Neural crest cell (in vitro differentiated cells): ENCODE measurements at places on chromosomes 4 and X. TPM values are rescaled to one million over a fixed set of nuclear protein-coding genes. Genes with fewer than 3 reads are reported as not detected.

- DNase-seq = no peak
Observed at GRCh38 chrX:154012336-154012991, 7.2 kb downstream of the IRAK1 start.

Gene AFM
- not detected in 2 replicates for total RNA-seq

- no peak for DNase-seq
Observed at GRCh38 chr4:36011381-36011780, 232.9 kb downstream of the ARAP2 start.

DNA sequence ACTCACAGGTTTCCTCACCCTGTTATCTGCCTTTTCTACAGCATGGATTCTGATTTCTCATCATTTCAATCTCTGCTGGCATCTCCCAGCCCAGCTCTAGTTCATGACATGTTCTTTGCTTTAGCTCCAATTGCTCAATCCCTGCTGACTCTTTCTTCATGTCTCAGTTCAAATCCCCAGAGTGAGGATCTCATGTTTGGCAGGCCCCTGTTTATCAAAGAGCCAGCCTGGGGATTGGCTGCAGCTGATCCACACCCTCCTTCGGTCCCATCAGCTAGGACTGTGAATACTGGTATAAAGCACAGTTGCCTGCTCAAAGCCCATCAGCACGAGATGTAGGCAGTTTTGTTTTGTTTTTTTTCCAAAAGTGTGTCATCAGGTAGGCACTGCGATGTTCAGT lies 14.4 kb upstream of the CC2D2A start:
- DNase-seq = no peak

Gene GPRIN3
- total RNA-seq = 0.70 and 0.71 TPM in 2 replicates

DNA sequence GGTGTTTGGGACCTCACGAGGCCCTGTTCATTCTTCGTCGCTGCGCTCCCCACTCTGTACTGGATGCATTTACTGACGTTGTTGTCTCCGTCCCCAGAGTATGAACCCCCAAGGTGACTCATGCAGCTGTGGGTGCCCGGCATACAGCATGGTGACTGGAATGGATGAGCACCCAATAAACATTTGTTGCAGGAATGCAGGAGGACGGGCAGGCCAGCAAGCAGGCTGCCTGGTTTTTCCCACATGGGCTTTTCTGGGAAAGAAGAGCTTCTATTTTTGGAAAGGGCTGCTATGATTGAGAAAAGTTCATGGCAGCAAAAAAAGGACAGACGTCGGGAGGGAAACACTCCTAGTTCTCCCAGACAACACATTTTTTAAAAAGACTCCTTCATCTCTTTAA lies 893 bp upstream of the SOD3 start:
- DNase-seq = no peak

- no peak for DNase-seq
Observed at GRCh38 chr4:119629142-119629471, 503 bp upstream of the PDE5A start.

GRCh38 chrX:107288676-107289075 lies 82.3 kb downstream of the DNAAF6 start:
- DNase-seq = no peak

Gene PCSK1N
- total RNA-seq = 9.3 and 12.7 TPM in 2 replicates

- no peak for DNase-seq
Observed at GRCh38 chr4:8263397-8263796, 6.2 kb upstream of the HTRA3 start.

DNA sequence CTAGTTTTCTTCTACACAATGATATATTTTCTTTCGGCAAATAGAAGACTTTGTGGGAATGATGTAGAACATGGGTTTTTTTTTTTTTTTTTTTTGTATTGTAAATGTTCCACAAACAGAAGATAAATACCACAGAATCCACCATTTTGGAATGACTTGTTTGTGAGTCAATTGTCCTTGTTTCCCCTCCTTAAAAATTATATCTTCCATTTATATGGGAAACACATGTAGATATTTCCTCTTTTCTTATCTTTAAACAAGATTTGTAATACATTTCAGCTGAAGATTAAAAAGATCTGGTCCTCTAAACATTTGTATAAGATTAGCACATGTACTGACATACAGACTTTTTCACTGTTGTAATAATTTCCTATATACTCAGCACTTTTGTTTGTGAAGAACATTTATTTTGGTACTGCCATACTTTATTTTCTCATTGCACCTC lies 304.6 kb downstream of the SPRY1 start:
- no peak for DNase-seq

- DNase-seq = no peak
Observed at GRCh38 chr4:113106108-113106507, 56.7 kb downstream of the ANK2 start.

DNA sequence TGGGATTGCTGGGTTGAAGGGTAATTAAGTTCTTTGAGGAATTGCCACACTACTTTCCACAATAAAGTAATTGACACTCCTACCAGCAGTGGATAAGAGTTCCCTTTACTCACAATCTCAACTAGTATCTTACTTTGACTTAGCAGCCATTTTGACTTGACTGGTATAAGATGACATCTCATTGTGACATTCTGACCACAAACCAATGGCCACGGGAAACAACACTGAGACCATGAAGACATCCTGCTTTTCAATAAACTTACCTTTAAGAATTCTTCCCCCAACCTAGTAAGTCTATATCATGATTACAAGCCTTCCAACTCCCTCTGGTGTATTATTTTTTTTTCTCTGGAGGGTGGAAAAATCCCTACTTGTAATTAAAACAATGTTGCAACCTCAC lies 66.9 kb upstream of the WDR1 start:
- no peak for DNase-seq

DNA sequence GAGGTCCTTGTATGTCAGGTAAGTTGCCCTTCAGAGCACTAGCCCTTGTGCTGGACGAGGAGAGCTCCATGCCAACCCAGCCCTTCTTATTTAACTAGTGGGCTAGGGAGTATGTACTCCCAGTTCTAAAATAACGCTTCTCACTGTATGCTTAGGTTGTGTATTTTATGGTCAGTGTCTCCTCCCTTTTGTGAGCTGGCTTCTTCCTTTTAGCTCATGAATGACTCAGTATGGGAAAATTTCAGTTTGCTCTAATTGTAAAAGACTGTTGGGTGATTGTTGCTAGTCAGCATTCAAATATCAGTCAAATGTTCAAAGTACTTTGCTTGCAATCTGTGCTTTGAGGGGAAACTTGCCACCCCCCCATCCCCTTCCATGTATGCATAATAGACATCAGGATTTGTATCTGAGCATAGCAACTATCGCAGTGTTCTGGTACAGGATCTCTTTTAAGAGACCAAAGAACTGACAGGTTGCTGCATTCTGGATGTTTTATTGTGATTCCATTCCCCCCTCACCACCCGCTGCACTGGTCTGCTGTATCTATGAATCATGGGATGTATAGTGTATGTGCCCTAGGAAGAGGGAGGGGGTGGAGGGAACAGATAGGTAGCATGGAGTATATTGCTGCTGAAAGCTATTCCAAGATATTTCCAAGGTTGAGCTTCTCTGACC lies 34.7 kb downstream of the DLG3 start:
- no peak for DNase-seq

GRCh38 chrX:100905620-100906019 lies 23.1 kb downstream of the XKRX start:
- no peak for DNase-seq

- no peak for DNase-seq
Observed at GRCh38 chr4:175330236-175330635, 412.1 kb downstream of the ADAM29 start.

DNA sequence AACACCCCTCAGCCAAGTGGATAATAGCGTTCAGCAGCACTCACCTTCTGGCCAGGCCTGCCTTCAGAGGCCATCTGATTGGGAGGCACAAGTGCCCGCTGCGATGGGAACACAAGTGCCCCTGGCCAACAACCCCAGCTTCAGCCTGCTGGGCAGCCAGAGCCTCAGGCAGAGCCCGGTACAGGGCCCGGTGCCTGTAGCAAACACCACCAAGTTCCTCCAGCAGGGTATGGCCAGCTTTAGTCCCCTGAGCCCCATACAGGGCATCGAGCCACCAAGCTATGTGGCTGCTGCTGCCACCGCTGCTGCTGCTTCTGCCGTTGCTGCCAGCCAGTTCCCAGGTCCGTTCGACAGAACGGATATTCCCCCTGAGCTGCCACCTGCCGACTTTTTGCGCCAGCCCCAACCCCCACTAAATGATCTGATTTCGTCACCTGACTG lies 55.9 kb upstream of the MTM1 start:
- DNase-seq = no peak

GRCh38 chr4:95023110-95023509 lies 265.4 kb downstream of the BMPR1B start:
- no peak for DNase-seq

- no peak for DNase-seq
Observed at GRCh38 chr4:175273995-175274753, 356.0 kb downstream of the ADAM29 start.
